Stimulated activated CD4-positive, alpha-beta T cell treated with anti-CD3 and anti-CD28 coated beads, Interleukin-4, amount 100 ng/mL, for 48 hours (primary cell): ENCODE measurements at places on chromosomes 1 and 21.

DNA sequence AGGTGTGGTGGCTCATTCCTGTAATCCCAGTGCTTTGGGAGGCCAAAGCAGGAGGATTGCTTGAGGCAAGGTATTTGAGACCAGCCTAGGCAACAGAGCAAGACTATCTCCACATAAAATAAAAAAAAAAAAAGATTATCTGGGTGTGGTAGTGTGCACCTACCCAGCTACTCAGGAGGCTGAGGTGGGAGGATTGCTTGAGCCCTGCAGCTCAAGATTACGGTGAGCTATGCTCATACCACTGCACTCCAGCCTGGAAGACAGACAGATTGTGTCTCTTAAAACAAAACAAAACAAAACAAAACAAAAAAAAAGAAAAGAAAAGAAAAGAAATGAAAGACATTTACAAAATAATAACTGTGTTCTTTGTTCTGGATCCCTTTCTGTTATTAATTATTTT is 6.1 kb upstream of the TLCD4 start:
- no peak for DNase-seq

GRCh38 chr1:78284354-78284753 is 206.4 kb upstream of the PTGFR start:
- DNase-seq, result no peak

DNA sequence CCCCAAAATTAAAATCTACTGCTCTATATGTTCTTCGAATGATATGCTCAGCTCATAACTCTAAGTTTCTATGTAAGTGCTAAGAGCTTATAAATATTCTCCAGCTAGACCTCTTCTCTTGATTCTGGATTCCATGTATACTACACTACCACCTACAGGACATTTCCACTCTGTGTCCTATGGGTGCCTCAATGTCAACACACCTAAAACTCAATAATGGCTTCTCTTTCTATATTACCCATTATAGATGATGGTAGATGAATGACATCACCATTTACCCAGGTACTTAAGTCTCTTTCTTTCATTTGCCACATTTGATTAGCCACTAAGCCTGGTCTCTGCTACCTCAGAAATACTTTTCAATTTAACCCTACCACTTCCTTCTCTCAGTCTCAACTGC is 41.3 kb downstream of the TBX19 start:
- DNase-seq, result no peak

GRCh38 chr1:1164361-1164700 is 9.3 kb upstream of the TTLL10 start:
- DNase-seq, result no peak

DNA sequence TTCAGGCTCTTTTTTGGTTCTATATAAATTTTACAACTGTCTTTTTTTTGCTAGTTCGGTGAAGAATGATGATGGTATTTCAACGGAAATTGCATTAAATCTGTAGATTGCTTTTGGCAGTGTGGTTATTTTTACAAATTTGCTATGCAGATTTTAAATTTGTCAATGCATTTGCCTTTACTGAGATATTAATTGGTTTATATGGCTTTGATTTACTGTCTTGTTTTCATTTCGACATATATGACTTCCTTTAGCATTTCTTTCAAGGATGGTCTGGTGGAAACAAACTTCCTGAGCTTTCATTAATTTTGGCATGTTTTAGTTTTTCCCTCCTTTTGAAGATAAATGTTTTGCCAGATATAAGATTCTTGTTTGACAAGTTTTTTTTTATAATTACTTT is 1522.5 kb upstream of the PRMT6 start:
- DNase-seq, result no peak

- DNase-seq, result no peak
Observed at GRCh38 chr1:59108481-59109317, 188.2 kb upstream of the FGGY start.

- DNase-seq, result no peak
Observed at GRCh38 chr1:117564227-117565075, 41.4 kb upstream of the TENT5C start.

DNA sequence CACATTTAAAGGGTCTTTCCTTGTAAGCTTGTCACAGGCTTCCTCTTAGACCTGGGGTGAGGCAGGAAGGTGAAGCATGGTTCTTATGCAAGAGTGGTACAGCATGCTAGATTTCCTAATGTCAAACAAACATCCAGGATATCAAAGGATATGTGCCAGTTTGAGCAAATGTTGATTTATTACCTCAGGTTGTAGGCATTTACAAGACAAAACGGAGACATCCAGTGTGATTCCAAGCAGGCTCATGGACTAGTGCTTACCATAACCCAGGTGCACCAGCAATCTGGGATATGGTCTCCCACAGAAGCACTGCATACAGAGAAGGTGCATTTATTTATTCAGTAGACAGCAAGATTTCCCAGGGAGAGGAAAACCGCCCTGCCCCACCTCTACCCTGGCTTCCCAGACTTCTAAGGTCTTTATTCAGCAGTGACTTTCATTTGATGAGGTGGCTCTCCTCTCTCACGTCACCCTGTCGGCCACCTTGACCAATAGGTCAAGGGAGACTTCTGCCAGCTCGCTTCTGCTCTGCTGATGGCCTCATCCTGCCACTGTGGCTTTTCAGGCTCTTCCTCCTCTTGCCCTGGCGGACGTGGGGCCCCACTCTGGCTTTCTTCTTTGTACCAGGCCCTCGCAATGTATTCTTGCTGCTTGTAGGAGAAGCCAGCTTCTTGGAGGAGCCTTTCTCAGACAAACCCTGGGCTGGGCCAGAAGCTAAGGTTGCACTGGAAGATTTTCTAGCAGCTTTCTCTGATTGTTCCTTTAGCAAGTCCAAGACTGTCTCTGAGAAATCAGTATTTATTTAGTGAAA is 25.6 kb downstream of the HHIPL2 start:
- no peak for DNase-seq
